CD4-positive, alpha-beta T cell (primary cell): ENCODE measurements at places on chromosomes 3 and 15.

GRCh38 chr3:22960105-22960984 is 242.8 kb upstream of the UBE2E2 start:
- peak; percentile 7 for DNase-seq

- DNase-seq = no peak
Measured at GRCh38 chr15:55197362-55197705, 593 bp upstream of the RSL24D1 start.

- no peak for DNase-seq
Measured at GRCh38 chr3:23019596-23020300, 183.4 kb upstream of the UBE2E2 start.

- DNase-seq = no peak
Measured at GRCh38 chr15:58462547-58462946, 30.8 kb downstream of the LIPC start.

DNA sequence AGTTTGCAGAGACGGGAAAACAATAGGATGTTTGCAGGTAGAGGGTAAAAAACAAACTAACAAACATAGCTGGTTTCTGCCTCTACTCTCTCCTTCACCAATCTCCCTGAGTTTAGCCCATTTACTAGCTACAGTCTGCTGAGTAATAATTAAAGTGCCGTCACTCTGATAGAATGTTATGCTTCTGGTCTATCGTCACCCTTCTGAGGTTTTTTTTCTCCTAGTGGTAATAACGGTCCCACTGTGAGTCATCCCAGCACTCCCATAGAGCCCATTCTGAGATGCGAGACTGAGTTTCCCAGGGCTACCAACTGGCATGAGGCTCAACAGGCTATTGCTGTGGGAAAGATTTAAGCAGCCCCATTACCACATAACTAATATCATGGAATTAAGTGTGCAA is 56.4 kb downstream of the PLAAT1 start:
- no peak for DNase-seq

- DNase-seq = no peak
Measured at GRCh38 chr3:126883241-126883640, 99.7 kb upstream of the PLXNA1 start.

DNA sequence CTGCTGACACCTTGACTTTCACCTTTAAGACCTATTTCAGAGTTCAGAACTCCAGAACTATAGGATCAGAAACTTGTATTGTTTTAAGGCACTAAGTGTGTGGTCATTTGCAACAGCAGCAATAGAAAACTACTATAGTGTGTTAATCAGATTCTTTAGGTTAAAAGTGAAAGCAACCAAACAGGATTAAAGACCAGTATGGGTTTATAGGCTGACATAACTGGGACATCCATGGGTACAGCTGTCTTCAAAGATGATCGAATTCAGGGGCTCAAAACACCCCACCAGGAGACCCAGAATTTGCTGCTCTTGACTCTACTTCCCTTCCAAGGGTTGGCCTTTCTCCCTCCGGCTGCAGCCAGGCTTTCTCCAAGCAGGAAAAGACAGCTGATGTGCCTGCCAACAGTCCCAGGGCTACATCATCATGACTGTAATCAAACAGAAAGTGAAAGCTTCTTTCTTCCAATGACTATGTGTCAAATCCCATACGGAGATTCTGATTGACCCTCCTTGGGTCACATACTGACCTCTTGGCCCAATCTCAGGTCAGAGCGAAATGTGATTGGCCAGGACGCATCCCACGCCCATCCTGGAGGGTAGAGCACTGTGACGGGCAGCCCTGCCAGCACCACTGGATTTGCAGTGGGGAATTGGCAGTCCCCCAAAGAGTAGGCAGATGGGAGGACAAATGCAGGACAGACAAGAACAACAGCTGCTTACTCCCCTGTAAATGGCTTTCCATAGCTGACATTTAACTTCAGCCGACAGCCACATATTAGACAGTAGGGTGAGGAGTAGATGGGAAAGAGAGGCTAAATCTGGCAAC is 51.4 kb upstream of the RNF7 start:
- no peak for DNase-seq

- no peak for DNase-seq
Measured at GRCh38 chr3:179713643-179714090, 60.8 kb downstream of the USP13 start.

DNA sequence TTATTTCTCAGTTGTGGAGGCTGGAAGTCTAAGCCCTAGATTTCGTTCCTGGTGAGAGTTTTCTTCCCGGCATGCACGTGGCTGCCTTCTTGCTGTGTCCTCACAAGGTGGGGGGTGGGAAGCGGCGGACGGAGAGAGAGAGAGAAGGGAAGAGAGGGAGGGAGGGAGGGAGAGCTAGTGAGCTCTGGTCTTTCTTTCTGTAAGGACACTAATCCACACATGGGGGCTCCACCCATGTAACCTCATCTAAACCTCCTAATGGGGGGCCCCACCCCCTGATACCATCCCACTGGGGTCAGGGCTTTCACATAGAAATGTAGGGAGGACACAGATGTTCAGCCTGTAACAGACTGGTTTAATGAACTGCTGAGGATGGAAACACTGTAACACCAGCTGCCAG is 7.3 kb downstream of the FBLN2 start:
- DNase-seq = no peak

GRCh38 chr15:75867449-75867848 is 24.2 kb downstream of the UBE2Q2 start:
- DNase-seq = no peak

GRCh38 chr3:82773207-82773606 is 1011.8 kb upstream of the GBE1 start:
- no peak for DNase-seq

GRCh38 chr3:63051920-63052319 is 176.7 kb upstream of the CADPS start:
- DNase-seq = no peak

GRCh38 chr15:47813748-47814384 is 96.6 kb downstream of the SEMA6D start:
- no peak for DNase-seq

- DNase-seq = no peak
Measured at GRCh38 chr3:149207475-149207874, 14.2 kb downstream of the CP start.

- no peak for DNase-seq
Measured at GRCh38 chr3:156957715-156958114, 131.6 kb downstream of the LEKR1 start.

DNA sequence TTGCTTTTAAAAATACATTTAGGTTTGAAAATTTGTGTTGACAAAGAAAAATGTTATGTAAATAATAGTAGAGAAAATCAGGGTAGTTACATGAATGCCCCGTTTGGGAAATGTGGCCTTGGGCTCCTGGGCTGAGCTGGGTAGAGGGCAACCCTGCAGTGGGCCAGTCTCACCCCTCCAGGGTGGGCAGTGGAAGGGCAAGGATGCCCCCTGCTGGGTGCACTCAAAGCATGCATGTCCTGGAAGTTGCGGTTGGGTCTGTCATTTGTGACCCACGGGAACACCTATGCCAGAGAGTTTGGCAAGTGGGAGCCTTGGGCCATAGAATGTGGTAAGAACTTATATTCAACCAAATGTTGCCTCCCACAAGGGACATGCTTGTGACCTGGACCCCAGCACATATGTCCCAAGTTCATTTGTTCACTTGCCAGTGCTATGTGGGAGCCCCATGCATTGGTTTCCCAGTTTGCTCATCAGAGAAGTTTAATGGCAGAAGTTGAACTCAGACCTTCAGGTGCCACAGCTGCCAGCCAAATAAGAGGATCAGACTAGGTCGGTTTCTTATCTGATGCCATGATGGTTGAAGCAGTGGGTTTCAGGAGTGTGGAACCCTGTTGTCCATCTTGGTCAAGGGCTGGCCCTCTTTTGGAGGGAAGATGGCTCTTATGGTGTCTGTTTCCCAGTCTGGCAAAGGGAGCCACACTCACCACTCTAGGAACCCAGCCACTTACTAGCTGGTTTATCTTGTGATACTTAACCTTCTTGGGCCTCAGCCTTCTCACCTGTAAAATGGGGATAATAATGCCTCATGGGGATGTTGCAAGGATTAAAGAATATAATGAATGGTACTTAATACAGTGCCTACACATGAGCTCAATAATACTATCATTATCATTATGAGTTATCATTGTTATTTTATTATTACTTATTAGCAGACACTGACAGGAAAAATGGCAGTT is 2.5 kb upstream of the PLCB2 start:
- DNase-seq = peak; percentile 25

GRCh38 chr3:141546081-141546480 is 59.3 kb downstream of the RASA2 start:
- no peak for DNase-seq

DNA sequence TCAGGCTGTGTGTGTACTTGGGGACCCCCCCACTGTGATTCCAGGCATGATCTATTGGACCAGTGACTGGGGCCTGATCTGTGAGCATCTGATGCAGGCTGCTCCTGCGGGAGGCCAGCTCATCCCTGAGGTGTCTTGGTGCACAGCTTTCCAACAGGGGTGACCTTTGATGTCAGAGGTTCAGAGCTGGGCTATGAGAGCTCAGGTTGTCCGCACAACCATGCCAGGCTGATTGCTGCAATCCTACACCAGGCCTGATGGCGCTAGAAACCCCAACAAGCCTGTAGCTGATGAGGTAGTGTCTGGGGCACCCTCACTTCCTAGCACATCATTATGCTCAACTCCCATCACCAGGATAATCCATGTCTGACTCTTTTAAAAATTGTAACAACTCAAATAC is 56.1 kb upstream of the CACNA2D3 start:
- DNase-seq = no peak

DNA sequence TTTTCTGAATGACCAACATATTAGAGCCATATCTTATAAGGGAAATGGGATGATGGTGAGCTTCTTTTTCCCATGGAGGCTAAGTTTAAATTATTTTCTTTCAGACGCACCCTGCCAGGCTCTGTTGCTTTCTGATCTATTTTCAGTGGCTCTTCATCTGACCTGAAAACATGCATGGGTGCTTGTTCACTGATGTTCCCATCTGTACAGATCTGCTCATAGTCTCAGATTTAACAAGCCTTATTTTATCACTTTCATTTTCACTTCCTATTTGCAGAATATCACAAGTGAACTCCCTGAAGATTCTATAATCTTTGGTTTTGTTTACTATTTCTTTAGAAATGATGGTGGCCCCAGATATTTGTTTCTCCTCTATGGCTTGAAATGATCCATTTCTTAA is 31.1 kb upstream of the SUCLG2 start:
- no peak for DNase-seq

- DNase-seq = no peak
Measured at GRCh38 chr3:157769378-157769777, 266.2 kb upstream of the VEPH1 start.

DNA sequence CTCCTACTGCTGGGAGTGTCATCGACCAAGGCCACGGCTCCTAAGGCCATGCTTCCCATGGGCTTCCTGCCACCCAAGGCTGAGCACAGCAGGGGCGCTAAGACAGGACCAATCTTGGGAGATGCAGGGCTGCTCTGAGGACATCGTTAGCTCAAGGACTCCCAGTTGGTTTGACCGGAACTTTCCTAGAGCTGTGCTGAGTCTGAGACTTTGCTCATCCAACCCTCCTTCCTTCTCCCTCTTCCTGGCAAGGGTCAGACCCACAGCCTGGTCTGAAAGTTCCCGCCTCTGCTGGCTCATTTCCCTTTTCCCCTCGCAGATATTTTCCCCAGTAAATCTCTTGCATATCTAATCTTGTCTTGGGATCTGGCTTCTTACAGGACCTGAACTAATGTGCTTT is 57.2 kb downstream of the EPHB3 start:
- no peak for DNase-seq

DNA sequence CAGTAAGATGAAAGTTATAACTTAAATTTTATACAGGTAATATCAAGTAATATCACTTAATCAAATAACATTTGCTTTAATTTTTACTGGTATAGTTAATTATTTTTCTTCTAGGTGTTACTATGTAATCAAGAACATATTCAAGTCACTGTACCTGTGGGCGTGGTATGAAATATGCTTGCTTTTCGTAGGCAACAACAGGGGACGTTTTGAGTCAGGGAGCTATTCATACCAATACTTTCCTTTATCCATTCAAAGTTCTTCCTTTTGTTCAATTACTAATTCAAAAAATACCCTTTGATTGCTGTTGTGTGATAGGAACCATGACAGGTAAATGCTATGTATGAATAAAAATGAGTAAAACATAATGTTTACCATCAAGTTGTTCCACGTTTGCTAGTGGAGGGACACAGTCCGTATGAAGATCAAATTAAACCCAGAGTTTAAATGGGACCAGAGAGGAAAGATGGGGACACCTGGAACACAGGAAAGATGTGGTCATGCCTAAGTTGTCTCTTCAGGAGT is 654.0 kb upstream of the KCNMB2 start:
- no peak for DNase-seq

- no peak for DNase-seq
Measured at GRCh38 chr3:195885036-195885891, 23.1 kb downstream of the TNK2 start.

GRCh38 chr3:15288331-15289035 is 43.9 kb downstream of the SH3BP5 start:
- DNase-seq = no peak

- DNase-seq = no peak
Measured at GRCh38 chr3:141366285-141367037, 1.8 kb upstream of the ZBTB38 start.

DNA sequence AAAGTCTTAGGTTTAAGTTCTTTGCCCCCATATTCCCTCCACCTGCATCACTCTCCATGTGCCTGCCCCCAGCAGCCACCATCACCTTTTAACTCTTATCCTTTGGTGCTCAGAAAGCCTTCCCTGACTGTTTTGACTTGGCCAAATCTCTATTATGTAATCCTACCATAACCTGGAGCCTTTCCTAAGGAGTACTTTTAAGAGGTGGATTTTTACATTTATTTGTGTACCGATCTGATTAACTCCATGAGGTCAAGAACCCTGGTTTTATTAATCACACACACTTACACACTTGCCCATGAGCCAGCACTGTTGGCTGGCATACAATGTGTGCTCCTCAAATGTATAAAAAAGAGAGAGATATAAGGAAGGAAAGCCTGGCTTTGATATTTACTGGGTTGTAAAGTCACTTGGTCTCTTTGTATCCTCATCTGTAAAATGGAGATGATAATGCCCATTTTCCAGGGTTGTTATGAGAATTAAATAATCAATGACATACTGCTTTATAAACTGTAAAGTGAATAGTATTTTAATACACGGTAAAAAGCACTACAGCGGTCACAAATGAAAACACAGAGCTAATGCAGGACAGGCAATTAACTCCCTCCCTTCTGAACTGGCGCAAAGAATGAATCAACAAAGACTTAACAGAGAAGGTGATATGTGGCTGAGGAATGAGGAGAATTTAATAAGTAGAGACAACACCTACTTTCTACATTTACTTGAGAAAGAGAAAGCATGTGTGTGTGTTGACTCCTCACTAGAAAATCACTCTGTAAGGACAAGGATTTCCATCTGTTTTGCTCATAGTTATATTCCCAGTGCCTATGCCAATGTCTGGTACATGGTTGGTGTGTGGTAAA is 45.4 kb downstream of the ATP13A4 start:
- DNase-seq = no peak
